ENCODE measurements at places on chromosomes 12 and 14.

DNA sequence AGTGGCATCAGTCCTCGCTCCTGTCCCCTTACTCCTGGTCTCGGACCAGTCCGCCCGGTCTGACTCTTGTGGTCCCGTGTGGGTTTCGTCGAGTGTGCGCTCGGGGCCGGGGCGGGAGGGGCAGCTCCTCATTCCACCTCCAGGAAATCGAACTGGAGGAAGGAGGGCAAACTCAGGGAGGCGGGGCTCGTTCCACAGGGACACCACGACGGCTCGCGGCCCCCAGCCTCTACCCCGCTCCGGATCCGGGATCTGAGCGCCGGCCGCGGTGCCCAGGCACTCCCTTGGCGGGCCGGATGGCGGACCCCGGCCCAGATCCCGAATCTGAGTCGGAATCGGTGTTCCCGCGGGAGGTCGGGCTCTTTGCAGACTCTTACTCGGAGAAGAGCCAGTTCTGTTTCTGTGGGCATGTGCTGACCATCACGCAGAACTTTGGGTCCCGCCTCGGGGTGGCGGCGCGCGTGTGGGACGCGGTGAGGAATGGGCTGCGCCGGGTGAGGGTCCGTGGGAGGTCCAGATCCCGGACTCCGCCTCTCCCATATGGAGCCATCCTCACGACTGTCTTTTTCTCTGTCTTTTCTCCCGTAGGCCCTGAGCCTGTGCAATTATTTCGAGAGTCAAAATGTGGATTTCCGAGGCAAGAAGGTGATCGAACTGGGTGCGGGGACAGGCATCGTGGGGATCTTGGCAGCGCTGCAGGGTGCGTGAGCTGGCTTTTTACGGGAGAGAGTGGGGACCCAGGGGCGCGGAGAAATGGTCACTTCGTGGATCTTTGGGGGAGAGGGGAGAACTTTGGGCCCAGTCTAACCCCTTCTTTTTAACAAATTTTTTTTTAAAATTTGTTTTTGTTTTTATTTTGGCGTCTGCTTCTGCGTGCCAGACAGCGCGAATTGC lies at the start of gene EEF1AKMT3:
Gene EEF1AKMT3 (plus strand): TSS at position 186 of the 894 bp plus-strand sequence. CDS start 111 bp downstream, at position 297.
- peak; percentile 72 for DNase-seq

- peak; percentile 75 for DNase-seq
Observed at GRCh38 chr12:106084014-106084671, 54.6 kb downstream of the NUAK1 start.

- no peak for DNase-seq
Observed at GRCh38 chr12:40168868-40169267, 55.9 kb upstream of the LRRK2 start.

GRCh38 chr12:114656906-114657596 lies 26.9 kb downstream of the TBX3 start:
- DNase-seq, result peak; percentile 30

- DNase-seq, result no peak
Observed at GRCh38 chr12:123165537-123165936, 14.6 kb upstream of the PITPNM2 start.

GRCh38 chr12:1839464-1839863 lies 19.1 kb downstream of the LRTM2 start:
- DNase-seq, result no peak

GRCh38 chr12:128259556-128260070 lies 7.4 kb upstream of the TMEM132C start:
- peak; percentile 91 for DNase-seq

DNA sequence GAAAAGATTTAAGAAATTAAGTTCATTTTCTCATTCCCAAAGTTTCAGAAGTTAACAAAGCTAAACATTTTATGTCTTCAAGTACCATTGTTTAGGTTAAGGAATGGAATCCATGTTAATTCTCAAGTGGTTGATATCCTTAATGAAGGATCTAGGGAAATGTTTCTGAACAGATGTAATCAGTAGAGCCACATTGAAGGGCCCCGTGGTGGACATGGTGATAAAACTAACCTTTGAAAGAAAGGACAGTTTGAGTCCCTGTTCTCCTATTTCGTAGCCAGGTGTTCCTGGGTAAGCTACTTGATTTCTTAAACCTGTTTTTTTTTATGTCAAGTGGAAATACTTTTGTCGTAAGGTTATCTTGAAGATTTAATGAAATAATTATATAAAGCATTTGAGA lies 4.6 kb downstream of the PPM1A start:
- DNase-seq, result no peak

All from eye (tissue), 1 donor.